ENCODE measurements at places on chromosomes 5 and 9.

GRCh38 chr9:121333950-121334773 lies 35.9 kb downstream of the STOM start:
- no peak for DNase-seq

DNA sequence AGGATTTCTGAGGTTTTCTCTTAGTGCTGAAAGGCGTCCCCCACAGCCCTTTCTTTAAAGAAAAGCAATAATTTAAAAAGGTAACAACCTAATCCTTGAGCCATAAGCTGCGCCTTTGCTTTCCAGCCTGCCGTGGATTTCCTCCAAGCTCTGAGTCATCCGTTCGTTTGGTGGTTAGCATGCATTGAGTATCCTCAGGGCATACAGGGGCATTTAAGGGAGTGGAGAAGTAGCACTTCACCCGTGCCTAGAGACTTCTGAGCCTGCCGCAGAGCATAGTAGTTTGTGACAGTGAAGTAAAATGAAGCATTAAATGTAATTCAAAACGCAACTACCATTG lies 892 bp upstream of the TNC start:
- no peak for DNase-seq

- DNase-seq = peak; percentile 6
These were observed 235.7 kb downstream of the HSPA4 start for GRCh38 chr5:133287500-133287899.

DNA sequence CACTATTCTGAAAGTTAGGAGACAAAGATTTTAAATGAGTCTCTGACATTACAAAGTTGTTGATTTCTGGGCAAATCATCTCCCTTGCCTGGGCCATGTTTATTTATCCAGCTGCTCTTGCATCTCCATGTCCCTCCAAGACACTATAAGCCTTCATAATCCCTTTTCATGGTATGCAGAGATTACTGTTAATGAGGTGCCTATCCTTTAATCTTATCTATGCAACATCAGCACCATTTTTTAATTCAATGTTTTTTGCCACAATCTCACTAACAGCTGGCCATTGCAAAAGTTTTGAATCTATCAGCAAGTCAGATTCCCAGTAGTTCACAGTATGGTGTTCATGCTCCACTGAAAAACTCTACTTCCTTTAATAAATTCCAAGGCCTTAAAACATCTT lies 108.5 kb upstream of the PTPRD start:
- no peak for DNase-seq

DNA sequence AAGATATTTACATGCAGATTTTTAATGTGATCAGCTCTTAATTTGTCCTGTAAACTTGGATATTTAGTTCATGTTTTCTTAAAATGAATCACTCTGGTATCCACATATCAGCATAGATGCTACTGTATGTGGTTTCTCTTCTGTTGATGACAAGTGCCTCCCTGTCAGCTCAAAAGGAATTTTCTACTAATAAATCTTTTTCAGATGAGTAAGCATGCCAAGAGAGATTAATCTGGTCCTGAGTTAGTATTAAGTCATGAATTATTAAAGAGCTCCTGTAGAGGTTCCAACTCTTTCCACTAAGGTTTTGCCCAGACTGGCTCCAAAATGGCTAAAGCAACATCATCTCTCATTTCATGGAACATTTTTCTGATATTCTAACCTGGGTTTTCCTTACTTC lies 129.2 kb downstream of the GOLPH3 start:
- no peak for DNase-seq

GRCh38 chr9:128385496-128386460 lies 14.6 kb downstream of the URM1 start:
- no peak for DNase-seq

DNA sequence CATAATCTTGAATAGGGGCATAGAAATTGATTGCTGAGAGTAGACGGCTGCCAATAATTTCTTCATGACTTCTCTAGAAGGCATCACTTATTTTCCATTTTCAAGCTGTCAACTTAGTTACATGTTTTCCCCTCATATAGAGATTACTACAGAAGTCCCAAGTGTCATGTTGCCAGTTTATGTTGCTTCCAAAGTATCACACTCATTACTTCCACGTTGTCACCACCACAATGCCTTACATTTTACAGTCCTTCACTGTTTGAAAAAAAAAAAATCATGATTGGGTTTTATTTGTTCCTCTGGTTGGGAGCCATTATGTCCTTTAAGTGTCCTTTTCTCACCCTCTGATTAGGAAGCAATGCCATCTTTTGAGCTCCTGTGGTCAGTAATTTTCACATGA lies 2144.6 kb upstream of the ACO1 start:
- DNase-seq = no peak

DNA sequence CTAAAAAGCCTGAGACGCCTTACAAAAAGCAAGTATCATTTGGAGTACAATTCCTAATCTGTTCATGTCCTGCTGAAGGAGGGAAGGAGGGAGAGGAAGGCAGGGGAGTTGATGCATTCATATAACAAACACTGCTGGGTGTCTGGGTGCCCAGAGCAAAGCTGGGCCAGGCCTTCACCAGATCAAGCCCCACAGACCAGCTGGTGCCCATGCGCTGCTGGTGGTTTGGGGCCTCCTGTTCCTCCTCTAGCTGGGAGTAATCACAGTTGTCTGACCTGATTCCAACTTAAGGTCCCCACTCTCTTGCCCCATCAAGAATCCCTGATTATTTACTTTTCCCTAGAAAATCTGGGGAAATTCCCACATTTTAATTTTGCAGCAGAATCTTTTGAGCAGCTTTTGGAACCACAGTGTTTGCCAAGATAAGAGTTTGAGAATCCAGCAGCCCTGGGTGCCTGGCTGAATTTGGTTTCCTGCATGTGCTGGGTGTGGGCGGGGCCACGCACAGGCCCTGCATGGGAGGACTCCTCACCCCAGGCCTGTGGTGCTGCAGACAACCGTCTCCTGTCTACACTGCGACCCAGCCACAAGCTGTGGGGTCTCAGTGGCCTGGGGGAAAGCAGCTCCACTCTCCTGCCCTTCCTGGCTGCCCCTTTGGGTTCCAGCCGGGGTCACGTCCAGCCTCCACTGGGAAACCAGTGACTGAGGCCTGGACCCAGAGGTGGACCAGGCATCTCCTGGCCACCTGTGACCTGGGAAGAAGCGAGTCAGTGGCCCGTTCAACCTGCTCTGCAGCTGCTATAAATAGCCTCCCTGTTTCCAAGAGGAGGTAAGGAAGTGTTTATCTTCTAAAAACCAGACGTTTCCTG lies 47.5 kb downstream of the NEURL1B start:
- DNase-seq = no peak

GRCh38 chr5:176722757-176723156 lies 75.5 kb downstream of the TSPAN17 start:
- no peak for DNase-seq

GRCh38 chr5:43484106-43484849 lies 613 bp upstream of the TMEM267 start:
- peak; percentile 72 for DNase-seq

DNA sequence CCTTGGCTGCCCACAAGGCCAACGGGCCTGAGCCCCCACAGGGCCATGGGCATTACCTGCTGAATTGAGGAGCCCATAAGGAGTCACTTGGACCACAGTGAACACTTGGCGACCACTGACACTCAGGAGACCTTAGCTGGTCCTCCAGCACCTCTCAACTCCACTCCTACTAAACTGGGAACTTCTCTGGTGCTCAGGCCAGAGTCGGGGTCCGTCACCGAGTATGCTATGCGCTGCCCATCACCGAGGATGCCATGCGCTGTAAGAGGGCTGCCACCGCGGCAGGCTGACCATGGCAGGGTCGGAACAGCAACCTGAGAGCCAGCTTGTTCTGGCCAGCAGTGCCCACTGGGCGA lies 600 bp upstream of the SQSTM1 start:
- DNase-seq = no peak

DNA sequence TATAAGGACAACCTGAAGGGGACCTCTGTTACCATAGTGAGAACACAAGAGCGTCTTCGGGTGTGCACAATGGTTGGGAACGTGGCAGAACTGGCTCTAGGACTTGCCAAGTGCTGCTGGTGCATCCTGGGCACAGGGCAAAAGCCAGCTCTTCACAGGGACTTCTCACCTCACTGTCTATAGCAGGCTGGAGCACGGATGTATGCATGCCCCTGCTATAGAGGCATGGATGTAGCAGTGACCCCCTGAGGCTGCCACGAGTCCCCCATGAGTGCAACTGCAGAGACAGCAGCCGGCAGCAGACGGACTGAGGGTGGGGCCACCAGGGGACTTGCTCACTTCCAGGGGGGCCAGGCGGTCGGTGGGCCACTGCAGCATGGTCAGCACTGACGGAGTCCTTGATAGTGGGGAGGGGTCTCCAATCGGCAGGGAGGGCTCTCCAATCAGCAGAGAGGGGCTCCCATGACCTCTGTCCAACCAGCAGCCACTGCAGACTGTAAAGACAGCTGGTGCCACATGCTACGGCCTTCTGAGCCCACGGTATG lies 64.9 kb downstream of the SEMA4D start:
- no peak for DNase-seq

All from neuronal stem cell (in vitro differentiated cells).